ENCODE measurements at places on chromosomes 3 and 15. TPM values are rescaled to one million over a fixed set of nuclear protein-coding genes. Genes with fewer than 3 reads are reported as not detected.

- no peak for DNase-seq
Measured at GRCh38 chr3:124674336-124674735, 55.9 kb upstream of the UMPS start.

DNA sequence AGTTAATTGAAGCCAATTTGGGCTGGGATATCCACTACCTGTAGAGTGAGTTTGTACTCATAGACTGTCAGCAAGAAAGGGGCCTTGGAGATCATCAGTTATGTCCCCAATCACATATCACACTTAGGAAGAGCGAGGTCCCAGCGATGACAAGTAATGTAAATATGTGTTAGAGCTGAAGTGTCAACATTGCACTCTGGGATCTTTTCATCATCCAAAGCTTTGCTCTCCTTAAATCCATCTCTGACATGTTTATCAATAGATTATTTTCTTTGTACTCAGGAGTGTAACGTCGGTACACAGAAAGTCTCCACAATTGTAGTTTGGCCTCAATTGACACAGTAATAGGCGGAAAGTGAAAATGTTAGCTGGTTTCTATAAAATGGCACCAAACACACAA is 113.7 kb upstream of the TPRG1 start:
- peak; percentile 1 for DNase-seq

DNA sequence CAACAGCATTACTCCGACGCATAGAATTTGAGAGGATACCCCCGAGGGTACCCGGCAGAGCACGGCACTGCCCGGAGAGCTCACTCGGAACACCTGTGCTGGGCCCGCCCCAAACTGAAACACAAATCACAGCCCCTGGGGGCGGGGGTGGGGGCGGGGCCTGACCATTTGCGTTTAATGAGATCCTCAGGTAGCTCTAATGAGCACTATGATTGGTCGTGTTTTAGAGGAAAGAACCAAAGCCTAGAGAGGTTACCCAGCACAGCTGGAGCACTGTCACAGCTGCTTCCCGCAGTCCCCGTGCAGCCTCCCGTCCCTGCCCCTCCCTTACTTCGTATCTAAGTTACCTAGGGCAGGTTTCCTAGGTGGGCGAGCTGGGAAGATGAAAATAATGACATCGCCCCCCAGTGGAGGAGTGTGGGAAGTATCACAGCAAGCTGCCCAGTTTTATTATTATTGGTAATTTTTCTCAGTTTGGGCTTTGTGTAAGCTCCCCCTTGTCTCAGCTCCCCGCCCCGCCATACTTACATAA is 187.1 kb downstream of the PDE8A start:
- DNase-seq: no peak

DNA sequence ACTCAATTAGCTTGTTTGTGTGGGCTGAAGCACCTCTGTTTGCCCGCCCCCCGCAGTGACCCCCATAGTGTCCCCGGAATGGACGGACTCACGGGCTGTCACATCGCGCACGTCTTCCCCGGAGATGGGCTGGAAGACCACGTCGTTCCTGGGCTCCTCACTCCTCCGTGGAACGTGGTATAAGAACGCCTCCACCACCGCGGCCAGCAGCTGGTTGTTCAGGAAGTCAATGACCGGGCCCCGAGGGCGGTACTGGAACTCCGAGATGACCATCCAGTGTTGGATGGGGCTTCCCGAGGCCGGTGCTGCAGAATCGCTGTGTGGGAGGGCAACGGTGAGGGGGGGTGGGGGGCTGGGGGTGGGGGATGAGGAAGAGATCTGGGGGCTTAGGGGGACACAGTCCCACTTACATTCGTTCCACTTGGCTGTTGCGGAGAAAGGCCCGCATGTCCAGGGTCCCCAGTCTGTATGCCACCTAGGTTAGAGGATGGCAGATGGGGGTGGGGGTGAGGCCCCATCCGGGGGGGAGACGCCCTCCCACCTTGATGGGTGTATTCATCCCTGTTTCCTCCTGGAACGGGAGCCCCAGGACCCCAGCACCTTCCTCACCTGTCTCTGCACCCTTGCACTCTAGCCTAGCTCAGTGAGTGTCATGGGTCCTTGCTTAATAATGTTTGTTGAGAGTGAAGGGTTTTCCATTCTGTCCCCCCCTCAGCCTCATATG is 30.2 kb downstream of the MUC20 start:
- no peak for DNase-seq

DNA sequence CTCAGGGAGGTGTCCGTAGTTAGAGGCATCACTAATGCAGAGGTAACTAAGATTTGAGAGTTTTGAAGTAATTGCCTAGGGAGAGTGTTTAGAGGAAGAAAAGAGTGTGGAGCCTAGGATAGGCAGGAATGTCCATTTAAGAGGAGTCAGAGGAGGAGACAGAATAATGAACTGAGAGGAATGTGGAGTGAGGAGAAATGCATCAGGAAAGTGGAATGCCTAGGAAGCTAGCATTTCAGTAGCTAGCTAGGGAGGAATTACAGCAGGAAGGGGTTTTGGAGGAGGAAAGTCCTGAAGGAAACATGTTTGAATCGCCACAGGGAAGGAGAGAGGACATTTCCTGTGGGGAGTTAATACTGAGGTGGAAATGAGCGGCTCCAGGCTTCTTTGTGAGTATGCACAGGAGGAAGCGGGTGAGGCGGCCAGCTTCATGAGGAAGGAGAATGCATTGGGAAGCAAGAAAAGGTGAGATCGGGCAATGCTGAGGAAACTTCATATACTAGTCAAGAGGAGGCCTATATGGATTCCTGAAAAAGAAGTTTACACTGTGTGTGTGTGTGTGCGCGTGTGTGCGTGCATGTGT is 154.3 kb downstream of the TMEM108 start:
- DNase-seq: no peak

UROC1 gene
- total RNA-seq: not detected

GRCh38 chr3:37321377-37321781 is 147.0 kb upstream of the LRRFIP2 start:
- no peak for DNase-seq

CTXN2 gene
- not detected for total RNA-seq

ABHD10 gene
- 49.4 TPM for total RNA-seq

DNA sequence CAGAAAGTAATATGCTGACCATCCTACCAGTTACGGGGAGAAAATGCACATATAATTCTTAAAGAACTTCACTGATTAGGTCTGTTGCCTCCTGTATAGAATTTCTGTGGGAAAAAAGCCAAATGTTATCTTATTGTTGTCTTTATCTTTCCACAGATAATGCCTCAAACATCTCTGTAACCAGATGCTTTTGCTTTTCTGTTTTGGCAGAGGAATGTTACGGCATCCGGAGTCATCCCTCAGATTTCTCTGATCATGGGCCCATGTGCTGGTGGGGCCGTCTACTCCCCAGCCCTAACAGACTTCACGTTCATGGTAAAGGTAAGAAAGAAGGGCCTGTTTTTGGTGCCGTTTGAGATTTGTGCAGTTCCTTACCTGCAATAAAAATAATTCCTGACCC is 33.5 kb downstream of the PCCB start:
- DNase-seq: no peak

Data from tongue (tissue), 3 donors.